ENCODE measurements at places on chromosomes 12 and 14.

- DNase-seq: no peak
Measured at GRCh38 chr12:83864054-83864453, 1048.5 kb downstream of the SLC6A15 start.

GRCh38 chr12:43736927-43737440, 21.6 kb downstream of the PUS7L start:
- no peak for DNase-seq

GRCh38 chr12:98935847-98936246, 290.8 kb downstream of the APAF1 start:
- no peak for DNase-seq

GRCh38 chr14:23538785-23539184, 12.8 kb downstream of the ZFHX2 start:
- no peak for DNase-seq

DNA sequence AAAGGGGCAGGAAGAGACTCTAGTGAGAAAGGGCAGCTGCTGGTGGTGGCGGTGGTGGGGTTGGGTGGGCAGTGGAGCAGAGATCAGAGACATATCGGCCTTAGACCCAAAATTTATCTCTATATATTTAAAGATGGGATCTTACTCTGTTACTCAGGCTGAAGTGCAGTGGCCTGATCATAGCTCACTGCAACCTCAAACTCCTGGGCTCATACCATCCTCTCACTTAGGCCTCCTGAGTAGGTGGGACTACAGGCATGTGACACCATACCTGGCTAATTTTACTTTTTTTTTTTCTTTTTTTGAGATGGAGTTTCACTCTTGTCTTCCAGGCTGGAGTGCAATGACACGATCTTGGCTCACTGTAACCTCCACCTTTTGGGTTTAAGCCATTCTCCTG, 18.6 kb upstream of the ITGA5 start:
- DNase-seq: no peak

- DNase-seq: no peak
Measured at GRCh38 chr12:98109266-98109665, 406.1 kb upstream of the TMPO start.

DNA sequence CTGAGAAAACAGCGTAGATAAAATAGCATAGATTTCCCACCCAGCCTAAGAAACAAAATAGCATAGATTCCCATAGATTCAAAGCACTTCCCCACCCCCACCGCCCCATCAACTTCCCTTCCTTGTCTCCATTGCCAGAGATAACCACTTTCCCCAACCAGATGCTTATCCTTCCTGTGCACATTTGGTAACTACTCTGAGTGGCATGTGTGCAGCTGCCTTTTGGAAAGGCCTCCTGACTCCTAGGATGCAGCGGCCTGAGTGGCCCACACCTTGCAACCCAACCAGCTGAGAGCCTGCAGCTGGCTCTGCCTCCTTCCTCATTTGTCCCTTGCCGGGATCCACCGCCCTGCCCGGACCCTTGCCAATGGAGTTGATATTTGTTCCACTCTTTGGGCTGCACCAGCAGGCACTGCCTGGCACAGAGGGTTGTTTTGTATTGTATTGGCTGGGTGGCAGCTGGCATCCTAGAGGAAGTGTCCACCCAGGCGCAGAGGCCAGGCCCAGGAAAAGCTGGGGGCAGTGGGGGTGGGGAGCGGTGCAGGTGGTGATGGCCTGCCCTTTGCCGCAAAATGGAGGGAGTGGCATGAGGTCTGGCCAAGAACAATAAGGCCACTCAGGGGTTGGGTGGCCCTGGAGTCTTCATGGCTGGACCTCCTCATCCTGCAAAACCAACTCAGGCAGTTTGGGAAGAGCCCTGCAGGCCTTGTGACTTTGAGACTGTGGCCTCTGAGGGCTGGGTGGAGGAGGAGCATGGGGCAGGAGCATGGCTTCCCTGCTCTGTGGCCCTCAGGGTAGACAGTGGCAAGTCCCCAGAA, 4.9 kb downstream of the SLC48A1 start:
- no peak for DNase-seq

GRCh38 chr12:107661830-107662229, 23.8 kb upstream of the PWP1 start:
- DNase-seq: no peak

GRCh38 chr14:56299306-56299984, 181.2 kb downstream of the PELI2 start:
- no peak for DNase-seq

GRCh38 chr12:91974541-91975085, 171.0 kb downstream of the BTG1 start:
- no peak for DNase-seq

DNA sequence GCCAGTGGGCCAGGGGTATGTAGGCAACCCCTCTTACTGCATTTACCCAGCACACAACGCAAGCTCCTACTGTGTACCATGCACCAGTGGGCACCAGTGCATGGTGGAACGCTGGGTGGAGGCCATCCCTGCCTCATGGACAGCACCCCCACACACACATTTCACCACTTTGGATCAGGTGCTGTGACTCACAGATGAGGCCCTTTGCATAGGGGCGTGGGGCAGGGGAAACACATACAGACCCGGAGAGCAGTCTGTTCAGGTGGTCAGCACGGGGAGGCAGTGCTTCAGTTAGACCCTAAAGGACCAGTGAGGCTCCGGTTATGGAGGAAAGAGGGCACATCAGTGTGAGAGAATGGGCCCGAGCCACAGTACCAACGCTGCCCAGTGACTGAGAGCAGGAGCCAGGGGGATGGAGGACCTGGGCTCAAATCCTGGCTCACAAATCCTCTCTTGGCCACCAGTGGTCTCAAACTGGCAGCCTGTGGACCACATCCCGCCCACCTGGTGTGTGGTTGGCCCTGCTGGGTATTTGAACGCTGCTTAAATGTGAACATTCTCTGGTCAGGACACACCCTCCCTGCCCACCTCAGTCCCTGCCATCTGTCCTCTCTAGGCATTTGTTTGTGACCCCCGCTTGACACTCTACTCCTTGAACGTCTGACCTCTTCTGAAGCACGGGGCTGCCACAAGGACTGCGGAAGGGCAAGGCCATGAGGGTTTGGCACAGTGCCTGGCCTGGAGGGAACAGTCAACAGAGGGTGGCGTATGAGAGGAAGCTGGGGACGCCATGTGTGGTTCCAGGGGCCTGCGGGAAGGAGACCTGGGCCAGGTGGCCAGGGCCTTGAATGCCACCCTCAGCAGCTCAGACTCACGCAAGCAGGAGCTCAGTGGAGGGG, 46.7 kb downstream of the FAM222A start:
- DNase-seq: no peak

DNA sequence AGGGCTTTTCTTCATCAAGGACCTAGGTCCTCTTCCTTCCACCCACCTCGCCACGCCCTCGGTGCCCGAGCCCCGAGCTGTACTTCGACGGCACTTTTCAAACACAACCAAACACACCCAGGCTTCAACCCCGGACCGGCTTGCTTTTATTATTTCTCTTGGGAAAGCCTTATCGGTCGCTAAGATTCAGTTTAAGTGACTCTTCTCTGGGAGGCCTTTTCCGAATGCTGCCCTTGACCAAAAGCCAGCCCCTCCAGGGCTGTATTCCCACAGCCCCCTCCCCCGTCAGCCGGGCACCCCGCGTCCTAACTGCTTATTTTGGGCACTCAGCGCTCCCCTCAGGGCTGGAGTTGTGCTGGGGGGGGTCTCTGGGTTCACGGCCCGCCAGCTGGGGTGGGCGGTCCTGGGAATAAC, 644 bp upstream of the PPP4R4 start:
- no peak for DNase-seq

DNA sequence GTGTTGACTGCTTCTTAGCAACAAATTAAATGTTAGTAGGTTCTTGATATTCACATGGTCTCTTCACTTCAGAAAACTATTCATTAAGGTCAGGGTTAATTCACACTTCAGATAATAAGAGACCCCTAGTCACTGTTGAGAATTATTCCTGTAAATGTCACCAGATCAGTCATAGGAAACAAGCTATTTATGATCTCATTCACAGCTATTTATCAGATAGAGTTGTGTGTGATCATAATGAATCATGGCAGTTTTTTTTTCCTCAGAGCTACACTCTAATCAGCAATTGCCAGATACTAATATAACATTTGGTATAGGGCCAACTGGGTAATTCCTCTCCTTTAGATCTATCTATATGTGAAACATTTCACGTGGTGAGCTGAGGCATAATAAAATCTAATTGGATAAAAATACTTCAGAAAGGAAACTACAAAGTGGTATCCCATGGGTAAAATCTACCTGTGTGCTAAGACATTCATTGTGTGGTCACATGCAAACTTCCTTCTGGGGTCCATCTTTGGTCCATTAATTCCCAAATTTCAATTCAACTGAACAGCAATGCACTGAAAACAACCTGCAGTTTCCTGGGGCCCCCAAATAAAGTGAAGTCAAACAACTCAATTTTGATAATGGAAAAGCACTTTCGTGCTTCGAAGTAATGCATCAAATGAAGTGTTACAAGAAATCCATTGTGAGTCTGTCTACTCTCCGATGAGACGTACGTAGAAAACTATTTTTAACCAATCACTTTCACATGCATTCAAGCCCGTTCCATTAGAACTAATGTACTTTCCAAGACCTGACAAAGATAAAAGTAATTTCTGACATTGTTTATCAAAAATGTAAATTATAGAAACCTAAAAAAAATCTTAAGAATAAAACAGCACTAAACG, 197.0 kb downstream of the ACSS3 start:
- DNase-seq: no peak

GRCh38 chr14:104184506-104184905, 46.1 kb downstream of the KIF26A start:
- DNase-seq: no peak

DNA sequence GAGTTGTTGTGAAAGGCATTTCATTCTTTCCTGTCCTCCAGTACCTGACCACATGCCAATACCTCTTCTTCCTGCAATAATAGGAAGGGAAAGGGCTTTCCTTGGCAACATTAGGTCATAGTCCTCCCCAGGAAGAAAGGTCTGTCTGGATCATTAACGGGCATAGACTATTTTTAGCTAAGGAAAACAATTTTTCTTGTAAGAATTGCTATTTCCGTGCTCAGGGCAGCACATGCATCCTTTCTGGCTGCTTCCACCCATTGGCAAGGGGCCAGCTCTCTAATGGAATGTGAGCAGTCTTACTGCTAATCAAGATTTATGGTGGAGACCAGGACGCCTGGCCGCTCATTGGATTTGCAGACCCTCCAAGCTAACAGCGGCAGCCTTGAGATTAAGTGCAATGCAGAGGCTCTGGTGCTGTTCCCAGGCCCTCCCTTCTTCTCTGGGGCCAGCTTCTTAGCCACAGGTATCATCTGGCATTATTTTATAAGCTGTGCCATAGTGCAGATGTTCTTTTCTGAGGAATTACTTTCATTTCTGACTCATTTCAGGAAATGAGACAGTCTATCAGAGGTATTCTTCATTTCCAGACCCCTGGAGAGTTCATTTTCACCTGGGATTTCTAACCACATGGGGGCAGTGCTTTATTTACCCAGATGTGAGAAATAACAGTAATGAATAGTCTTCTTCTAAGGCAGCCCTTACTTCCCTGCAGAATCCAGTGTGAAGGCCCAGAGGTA, 52.9 kb downstream of the ANO6 start:
- no peak for DNase-seq

GRCh38 chr14:56059054-56059453, 59.2 kb upstream of the PELI2 start:
- no peak for DNase-seq

- DNase-seq: no peak
Measured at GRCh38 chr12:127192391-127192790, 1074.6 kb upstream of the TMEM132C start.

GRCh38 chr12:74204236-74204635, 333.4 kb upstream of the ATXN7L3B start:
- no peak for DNase-seq

All from stimulated activated CD8-positive, alpha-beta memory T cell treated with anti-CD3 and anti-CD28 coated beads, Interleukin-7, amount 100 ng/mL, for 4 hours (primary cell).